ENCODE measurements at places on chromosomes 7 and 10. TPM values are rescaled to one million over a fixed set of nuclear protein-coding genes. Genes with fewer than 3 reads are reported as not detected.

GRCh38 chr7:122155566-122155965, 11.5 kb upstream of the AASS start:
- DNase-seq: no peak

DNA sequence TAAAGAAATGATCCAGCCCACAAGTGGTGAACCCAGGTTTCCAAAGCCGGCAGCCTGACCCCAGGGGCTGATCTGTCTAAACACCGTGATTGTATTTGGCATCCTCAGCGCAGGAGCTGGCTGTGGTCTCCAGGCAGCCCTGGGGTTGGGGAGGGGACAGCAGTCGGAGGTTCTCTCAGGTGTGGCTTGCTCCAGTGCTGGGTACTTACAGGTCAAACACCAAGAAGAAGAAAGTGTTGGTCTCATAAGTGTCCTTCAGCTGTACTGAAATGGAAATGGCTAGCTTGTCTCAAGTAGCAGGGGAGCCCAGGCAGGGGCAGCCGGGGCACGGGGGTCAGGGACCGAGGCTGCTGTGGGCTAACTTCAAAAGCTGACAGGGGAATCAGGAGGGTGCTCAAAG, 6.0 kb downstream of the PHKG1 start:
- DNase-seq: no peak

DNA sequence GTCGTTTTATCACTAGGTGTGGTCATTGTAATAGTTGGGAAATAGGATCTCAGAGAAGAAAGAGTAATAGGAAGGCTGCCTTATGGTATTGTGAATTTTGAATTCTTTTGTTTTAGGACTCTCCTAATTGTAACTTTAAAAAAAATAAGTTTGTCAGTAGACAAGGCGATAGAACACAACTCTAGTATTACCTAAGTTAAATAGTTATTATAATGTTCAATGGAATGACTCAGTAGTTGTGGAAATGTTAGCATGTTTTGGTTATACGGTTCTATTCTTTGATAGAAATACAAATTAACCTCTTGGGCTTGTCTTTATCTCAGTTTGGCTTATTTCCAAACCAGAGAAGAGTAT, 1.4 kb downstream of the DNAH11 start:
- DNase-seq: no peak

DNA sequence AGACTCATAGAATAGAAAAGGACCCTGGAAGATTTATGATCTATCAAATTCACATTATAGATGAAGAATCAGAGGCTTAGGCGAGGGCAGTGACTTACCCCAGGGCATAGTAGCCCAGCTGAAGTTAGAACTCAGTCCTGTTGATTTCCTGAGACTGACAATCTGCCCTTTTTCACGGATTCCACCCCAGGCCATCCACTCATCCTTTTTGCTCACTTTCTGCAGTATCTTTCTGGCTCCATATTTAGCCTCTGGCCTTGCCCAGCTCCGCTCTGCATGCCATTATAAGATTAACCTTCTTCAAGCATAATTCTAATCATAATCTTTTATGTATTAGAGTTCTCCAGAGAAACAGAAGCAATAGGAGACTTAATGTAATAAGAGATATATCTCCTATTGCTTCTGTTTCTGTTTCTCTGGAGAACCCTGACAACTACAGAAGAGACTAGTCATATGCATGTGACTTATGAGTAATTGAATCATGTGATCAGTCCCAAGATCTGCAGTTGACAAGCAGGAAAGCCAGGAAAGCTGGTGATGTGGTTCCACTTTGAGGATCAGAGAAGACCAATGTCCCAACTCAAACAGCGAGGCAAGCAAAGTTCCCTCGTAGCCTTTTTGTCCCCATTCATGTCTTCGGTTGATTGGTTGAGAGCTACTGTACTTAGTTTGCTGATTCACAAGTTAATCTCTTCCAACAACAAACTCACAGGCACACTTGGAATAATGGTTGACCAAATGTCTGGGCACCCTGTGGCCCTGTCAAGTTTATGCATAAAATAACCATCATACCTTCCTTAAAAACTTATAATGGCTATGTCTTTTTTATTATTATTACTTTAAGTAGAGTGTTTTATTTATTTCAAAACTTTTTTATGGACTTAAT, 412.1 kb downstream of the SUGCT start:
- DNase-seq: no peak

- no peak for DNase-seq
Observed at GRCh38 chr7:25959168-25959734, 192.7 kb upstream of the NFE2L3 start.

DNA sequence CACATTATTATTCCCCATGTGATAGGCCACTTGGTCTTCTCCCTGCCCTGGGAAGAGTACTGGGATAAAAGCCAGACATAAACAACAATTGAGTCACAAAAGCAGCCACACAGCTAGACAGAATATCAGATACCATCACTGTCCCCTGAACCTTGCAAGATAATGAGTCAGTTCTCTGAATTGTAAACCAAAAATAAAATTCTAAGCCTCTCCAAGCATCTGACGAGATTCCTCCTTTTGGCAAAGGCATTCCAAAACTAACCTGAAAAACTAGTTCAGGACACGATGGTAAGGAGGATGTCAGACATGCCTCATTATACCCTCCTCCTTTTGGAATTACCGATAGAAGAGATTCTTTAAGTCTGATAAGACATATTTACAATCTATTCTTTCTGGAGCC, 450.7 kb downstream of the HTR7 start:
- no peak for DNase-seq

- DNase-seq: no peak
Observed at GRCh38 chr10:35577926-35578617, 27.1 kb upstream of the GJD4 start.

- no peak for DNase-seq
Observed at GRCh38 chr10:6528198-6528950, 51.7 kb downstream of the PRKCQ start.

DNA sequence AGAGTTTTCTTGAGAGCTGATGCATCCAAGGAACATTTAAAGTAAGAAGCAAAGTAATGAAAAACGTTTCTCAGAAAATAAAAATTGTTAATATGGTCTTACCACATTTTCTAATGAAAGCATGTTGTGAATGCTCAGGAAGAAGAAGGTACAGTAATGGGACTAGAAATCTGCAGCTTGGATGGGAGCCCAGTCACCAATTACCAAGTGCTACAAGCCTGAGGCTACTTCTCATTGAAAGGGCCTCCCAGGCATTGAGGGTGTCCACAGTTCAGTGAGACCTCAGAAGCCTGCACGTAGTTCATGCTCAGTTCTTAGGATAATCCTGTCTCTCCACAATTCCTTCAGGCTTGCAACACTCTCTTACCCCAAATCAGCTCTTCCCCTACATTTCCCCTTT, 17.6 kb downstream of the PTN start:
- DNase-seq: no peak

DNA sequence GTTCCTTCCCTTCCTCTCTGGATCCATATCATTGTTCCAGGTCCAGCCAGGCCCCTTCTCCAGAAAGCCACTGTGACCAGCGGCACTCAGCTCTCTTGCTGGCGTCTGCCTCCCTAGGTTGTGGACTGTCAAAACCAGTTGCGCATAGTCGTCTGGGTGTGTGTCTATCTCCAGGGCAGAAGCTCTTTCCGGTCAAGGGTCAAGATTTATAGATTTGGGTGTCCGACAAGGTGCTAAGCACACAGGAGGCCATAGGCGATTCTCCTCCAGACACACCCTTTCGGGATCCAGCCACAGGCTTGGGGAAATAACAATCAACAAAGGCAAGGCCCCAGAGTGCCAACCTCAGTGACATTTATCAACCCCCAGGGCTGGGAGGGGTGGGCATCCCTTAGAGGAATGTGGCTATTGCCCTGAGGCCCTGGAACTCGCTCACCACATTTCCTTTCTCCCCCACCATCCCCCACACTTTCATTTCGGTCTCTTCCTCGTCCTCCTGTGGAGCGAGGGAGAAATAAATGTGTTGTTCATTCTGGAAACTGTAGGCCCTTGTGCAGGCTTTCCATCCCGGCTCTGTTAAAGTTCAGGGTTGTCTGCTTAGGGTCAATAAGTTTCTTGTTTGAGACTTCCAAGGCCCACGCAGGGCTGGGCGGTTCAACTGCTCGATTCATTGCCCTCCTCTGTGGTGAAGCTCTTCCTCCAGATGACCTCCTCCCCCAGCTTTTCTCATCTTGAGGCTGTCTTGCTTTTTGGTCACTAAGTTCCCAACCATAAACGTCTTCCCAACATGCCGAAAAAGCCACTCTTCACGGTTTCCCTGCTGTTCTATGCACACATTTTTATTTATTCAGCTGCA, 57.9 kb downstream of the AFAP1L2 start:
- DNase-seq: peak; percentile 61

DNA sequence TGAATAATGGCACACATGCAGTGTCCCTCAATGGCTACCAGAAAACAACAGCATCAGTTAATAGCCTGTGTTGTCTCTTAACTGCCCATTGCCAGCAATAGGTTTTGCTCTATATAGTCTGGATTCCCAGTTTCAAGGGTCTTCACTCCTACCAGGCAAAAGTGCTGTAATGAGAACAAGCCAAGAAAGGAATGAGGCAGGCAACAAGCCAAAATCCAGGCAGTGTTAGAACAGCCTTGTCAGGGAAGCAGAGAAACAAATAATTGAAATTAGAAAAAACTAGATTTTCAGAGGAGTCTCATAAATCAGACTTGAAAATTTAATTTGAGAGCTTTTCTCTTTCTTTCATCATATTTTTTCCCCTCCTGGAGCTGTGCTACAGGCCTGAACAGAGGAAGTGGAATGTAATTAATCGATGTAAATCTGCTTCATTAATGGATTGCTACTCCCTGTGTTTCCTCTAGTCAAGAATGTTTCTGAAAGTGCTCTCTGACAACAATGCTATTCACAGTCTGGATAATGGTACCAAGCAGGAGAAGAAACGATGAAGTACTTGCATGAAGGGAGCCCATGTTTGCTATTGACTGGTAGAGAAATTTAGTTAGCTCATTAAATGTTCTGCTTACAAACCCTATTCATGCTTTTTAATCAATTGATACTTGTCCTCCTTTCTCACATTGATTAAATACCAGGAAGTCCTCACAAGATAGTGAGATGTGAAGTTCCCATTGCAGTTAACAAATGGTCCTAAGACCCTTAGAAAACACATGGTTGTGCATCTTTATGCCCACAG, 202.0 kb upstream of the LRRTM3 start:
- no peak for DNase-seq

- no peak for DNase-seq
Observed at GRCh38 chr7:73573791-73574190, 4.6 kb downstream of the TBL2 start.

DNA sequence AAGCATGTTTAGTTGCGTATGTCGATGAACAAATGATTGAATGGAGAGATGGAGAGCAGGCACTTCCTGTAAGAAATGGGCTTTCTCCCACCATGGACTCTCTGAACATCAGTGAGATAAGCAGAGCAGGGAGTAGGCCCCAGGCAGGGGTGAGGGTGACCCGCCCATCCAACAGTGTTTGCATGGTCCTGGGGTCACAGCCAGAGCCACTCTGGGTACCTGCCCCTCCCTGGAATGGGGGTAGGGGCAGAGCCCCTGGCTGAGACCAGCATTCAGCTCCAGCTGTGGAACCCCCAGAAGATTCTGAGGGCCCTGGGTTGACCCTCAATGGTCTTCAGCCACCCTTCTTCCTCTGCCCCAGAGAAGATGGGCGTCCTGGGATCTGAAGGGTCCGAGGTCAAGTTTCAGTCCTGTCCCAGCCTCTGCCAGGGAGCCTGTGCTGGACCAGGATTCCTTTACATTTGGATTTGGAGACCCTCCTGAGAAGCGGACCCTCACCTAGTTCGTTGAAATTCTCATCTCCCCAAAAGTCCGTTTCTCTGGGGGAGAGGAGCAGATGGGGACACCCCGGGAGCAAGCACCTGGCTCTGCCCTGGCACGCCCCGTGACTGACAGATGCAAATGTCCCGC, 2.4 kb upstream of the FGF8 start:
- DNase-seq: peak; percentile 27

GRCh38 chr7:130973637-130974036, 239.6 kb upstream of the KLF14 start:
- no peak for DNase-seq

DNA sequence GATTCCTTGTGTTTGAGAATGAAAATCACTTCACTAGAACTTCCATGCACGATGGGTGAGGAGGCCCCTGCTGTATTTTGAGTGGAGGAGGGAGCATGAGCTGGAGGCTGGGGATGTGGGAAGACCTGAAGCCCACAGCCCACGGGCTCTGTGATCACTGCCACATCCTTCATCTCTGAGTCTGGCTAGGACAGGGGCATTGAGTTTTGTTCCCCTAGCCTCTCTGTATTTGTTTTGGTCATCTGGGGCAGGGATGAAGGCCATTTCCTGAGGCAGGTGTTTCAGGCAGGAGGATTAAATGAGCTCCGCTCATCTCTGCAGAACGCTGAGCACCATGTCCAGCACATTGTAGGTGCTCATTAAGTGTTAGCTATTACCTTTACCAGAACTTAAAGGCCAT, 293.6 kb downstream of the GLRX3 start:
- DNase-seq: no peak

- DNase-seq: no peak
Observed at GRCh38 chr7:155980841-155981240, 168.6 kb upstream of the SHH start.

DNA sequence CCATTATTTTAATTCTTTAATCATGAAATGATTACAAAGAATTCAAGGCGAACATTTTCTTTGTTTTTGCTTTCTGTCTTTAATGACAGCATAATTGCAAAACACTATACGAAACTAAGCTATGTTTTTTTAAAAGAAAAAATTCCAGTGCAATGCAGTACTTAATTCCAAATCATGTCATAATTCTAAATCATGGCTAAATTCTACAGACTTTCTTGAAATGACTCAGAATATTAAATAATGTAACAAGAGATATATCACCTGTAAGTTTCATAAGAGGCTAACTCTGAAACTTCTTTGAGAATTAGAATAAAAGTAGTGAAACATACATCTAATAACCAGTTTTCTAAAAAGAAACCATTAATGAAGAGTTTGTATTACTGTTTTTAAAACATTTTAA, 671.6 kb downstream of the PARD3 start:
- DNase-seq: no peak

GRCh38 chr10:113711142-113711541, 31.4 kb downstream of the CASP7 start:
- DNase-seq: no peak

DNA sequence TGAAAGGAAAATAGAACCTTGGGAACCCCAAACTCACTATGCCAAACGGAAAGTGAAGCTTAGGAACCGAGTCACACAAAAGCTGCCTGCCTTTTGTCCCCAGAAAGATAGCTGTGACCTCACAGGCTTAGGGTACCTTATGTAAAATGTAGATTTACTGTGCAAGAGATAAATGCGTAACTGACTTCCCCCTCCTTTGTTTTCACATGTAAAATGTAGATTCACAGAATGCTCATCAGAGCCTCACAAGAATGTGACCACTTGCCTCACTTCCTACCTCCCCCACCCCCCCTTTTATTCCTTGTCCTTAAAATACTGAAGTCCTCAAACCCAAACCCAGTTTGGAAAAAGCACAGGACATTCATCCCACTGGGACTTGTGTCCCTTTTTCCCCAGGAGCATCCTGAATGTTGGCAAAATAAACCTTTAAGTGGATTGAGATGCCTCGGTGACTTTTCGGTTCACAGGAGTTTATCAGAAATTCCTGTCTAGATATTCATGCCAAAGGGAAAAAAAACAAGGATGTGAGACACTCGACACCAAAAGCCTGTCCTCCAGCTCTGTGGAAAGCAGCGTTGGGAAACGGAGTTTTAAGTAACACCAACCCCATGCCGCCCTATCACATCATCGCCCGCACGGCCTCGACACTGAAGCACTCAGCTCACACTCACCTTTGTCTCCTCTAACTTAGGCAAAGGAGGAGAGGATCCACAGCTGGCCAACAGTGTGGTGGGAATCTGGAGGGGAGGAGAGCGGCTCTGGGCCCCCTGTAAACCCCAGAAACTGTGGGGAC, 45.9 kb downstream of the SVIL start:
- DNase-seq: no peak

The MMP21 gene
- total RNA-seq: 1.2 TPM

All from ovary (tissue), 10 donors.